Occipital lobe (tissue), 3 donors: ENCODE measurements at places on chromosomes 7 and 10.

- no peak for DNase-seq
Observed at GRCh38 chr10:7388602-7389001, 22.2 kb downstream of the SFMBT2 start.

- no peak for DNase-seq
Observed at GRCh38 chr7:101816595-101817470, 593 bp upstream of the CUX1 start.

- DNase-seq: no peak
Observed at GRCh38 chr10:2994221-2994961, 73.0 kb upstream of the PFKP start.

DNA sequence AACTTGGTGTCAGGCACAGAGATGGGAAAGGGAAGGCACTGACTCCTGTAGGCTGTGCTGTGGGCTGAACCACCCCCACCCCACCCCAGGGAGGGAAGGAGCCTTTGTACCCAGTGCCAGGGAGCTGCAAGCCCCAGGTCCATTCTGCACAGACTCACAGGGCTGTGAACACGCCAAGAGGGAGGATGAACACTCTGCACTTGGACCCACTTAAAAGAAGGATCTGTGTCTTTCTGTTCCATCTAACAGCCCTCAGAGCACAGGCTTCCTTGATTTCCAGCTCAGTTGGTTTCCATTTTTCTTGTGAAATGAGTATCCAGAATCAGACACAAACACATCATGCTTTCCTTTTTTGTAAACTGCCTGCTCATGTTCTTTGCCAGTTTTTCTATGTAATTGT lies 84.9 kb downstream of the GRB10 start:
- DNase-seq: no peak
